ENCODE measurements at places on chromosomes 12 and 14. TPM values are rescaled to one million over a fixed set of nuclear protein-coding genes. Genes with fewer than 3 reads are reported as not detected.

The CFAP251 gene
- total RNA-seq, result 0.49 TPM

The PIWIL1 gene
- total RNA-seq, result not detected

The CIROP gene
- total RNA-seq, result not detected

The FKBP3 gene
- 111 TPM for total RNA-seq

The SRRM4 gene
- total RNA-seq, result 0.05 TPM

The NOVA1 gene
- 5.3 TPM for total RNA-seq

The SLC4A8 gene
- total RNA-seq, result not detected

The RIMBP2 gene
- total RNA-seq, result 2.2 TPM

DNA sequence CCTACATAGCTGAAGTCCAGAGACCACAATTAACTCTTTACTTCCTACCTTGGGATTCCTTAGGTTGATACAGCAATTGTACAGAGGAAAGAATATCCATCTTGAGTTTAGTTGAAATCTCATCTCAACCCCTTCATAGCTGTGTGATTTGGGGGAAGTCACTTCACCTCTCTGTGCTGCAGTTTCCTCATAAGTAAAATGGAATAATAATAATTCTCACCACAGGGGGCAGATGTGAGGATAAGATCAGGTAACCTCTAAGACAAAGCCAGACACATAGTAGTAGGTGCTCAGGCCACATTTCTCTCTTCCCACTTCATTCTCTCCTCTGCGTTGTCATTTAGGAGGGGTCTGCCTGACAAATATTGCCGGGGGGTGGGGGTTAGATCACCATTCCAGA lies 6.7 kb downstream of the FOXN4 start:
- H3K27ac ChIP-seq, result no peak overlapping the region
- peaks cover 9% of the 10 kb centered on the region for H3K27me3 ChIP-seq
- H3K4me3 ChIP-seq, result no peak overlapping the region
- no peaks in the 10 kb centered on the region for H3K4me1 ChIP-seq
- no peak for DNase-seq

DNA sequence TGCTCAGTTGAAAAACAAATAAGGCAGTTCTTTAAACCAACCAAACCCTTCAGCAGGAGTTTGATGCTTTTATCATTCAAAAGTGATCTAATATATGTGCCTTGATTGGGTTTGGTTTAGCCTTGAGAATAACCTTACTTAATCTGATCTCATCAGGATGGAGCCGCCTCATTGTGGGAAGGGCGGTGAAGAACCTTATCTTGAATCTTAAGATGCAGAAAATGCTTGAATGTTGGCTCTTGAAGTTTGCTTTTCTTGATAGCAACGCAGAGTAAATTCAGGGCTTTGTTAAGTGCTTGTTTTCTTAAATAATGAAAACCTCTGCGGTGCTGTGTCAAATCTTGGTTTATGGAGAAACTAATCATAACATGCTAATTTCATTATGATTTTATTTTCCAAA lies 138.2 kb downstream of the MON2 start:
- no peak overlapping the region for H3K27ac ChIP-seq
- H3K4me1 ChIP-seq, result peaks cover 29% of the 10 kb centered on the region
- no peak for DNase-seq
- no peaks in the 10 kb centered on the region for H3K27me3 ChIP-seq
- peak overlapping the region; percentile 77 for H3K4me3 ChIP-seq
- H3K36me3 ChIP-seq, result no peaks in the 10 kb centered on the region

DNA sequence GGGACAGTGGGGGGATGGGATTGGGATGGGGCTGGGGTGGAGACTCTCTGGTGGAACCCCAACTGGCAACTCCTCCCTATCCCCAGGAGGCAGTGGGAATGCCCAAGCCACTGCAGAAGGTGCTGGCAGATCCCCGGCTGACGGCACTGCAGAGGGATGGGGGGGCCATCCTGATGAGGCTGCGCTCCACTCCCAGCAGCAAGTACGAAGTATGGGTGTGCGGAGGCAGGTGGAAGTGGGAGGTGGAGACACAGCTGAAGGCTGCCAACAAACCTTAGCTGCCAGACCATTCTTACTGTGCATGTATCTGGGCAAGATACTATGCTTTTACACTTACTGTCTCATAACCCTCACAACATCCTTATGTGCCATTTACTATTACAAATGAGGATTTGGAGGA lies 8.2 kb downstream of the ARHGEF40 start:
- H3K27me3 ChIP-seq, result no peaks in the 10 kb centered on the region
- H3K27ac ChIP-seq, result no peak overlapping the region
- H3K4me3 ChIP-seq, result no peak overlapping the region
- DNase-seq, result no peak
- H3K36me3 ChIP-seq, result no peaks in the 10 kb centered on the region

- H3K36me3 ChIP-seq, result no peaks in the 10 kb centered on the region
- DNase-seq, result no peak
- no peaks in the 10 kb centered on the region for H3K27me3 ChIP-seq
- no peak overlapping the region for H3K27ac ChIP-seq
- H3K4me3 ChIP-seq, result no peak overlapping the region
- no peaks in the 10 kb centered on the region for H3K4me1 ChIP-seq
These were observed 36.0 kb upstream of the FAR2 start for GRCh38 chr12:29113101-29113500.

DNA sequence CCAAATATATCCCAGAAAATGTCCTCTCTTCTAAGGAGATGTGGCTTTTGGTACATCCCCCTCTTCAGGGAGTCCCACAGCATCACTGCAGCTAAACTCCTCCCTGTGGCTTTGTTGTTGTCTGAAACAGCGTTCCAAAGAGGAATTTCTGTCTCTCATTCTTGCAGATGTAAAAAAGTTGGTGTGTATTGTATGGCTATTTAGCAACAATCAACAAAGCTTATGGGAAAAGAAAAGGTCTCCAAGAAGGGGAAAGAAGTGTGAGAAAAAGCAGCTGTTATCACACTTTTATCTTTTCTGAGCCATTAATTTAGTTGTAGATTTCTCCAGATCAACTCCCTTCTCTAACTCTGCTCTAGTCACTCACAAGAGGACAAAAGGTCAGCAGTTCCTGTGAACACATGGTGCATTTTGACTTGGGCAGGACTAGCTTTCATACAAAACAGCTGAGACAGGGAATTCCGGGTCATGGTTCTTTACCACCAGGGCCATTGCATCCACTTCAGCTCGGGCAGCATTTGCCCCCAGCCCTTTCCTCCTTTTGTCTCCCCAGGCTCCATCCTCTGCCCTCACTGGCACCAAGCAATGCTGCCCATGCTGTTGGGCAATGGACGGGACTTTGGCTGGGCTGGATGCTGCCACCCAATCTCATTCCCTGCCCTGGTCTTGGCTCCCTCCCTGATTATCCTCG lies 184.7 kb downstream of the TMX1 start:
- no peaks in the 10 kb centered on the region for H3K36me3 ChIP-seq
- DNase-seq, result peak; percentile 15
- peak overlapping the region; percentile 30 for H3K27ac ChIP-seq
- H3K27me3 ChIP-seq, result no peaks in the 10 kb centered on the region
- no peaks in the 10 kb centered on the region for H3K4me1 ChIP-seq

DNA sequence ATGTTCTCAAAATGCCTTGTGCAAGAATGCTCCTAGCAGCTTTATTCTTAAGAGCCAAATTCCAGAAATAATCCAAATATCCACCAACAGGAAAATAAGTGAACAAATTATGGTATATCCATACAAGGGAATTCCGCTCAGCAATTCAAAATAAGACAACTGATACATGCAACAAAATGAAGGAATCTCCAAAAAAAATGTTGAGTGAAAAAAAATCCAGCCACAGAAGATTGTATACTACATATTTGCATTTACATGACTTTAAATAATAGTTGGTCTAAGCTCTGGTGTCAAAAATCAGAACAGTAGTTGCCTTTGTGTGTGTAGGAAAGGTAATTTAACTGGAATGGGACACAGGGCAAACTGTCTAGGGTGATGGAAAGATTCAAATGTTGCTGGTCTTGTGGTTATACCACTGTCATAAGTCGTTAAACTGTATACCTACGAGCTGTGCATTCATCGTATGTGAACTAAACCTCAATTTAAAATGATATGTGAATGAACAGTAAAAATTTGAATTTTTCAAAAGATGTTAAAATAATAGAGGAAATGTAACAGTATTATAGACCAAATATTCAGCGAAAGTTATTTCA lies 3.2 kb downstream of the CD69 start:
- H3K36me3 ChIP-seq, result no peaks in the 10 kb centered on the region
- no peak overlapping the region for H3K4me3 ChIP-seq
- DNase-seq, result no peak
- H3K27ac ChIP-seq, result no peak overlapping the region

- H3K4me3 ChIP-seq, result no peak overlapping the region
- H3K27me3 ChIP-seq, result no peaks in the 10 kb centered on the region
- no peaks in the 10 kb centered on the region for H3K4me1 ChIP-seq
- H3K27ac ChIP-seq, result no peak overlapping the region
- no peaks in the 10 kb centered on the region for H3K36me3 ChIP-seq
These were observed 272.4 kb upstream of the RTL1 start for GRCh38 chr14:101175731-101176534.

GRCh38 chr12:70907412-70907811 lies 13.1 kb downstream of the PTPRR start:
- DNase-seq, result no peak
- no peaks in the 10 kb centered on the region for H3K27me3 ChIP-seq
- H3K4me3 ChIP-seq, result no peak overlapping the region
- no peaks in the 10 kb centered on the region for H3K4me1 ChIP-seq

GRCh38 chr12:130879212-130879686 lies 7.4 kb downstream of the RAN start:
- no peak overlapping the region for H3K27ac ChIP-seq
- no peaks in the 10 kb centered on the region for H3K4me1 ChIP-seq
- H3K4me3 ChIP-seq, result no peak overlapping the region
- no peak for DNase-seq

- H3K4me3 ChIP-seq, result peak overlapping the region; percentile 63
- H3K36me3 ChIP-seq, result no peaks in the 10 kb centered on the region
- peaks cover 9% of the 10 kb centered on the region for H3K27me3 ChIP-seq
- peaks cover 20% of the 10 kb centered on the region for H3K4me1 ChIP-seq
- no peak for DNase-seq
- peak overlapping the region; percentile 85 for H3K27ac ChIP-seq
These were observed 2.4 kb downstream of the EMP1 start for GRCh38 chr12:13198876-13199275.

GRCh38 chr12:110337912-110338710 lies 57.1 kb downstream of the ATP2A2 start:
- no peaks in the 10 kb centered on the region for H3K4me1 ChIP-seq
- H3K27me3 ChIP-seq, result no peaks in the 10 kb centered on the region
- no peak overlapping the region for H3K4me3 ChIP-seq
- DNase-seq, result no peak
- peaks cover 100% of the 10 kb centered on the region for H3K36me3 ChIP-seq

GRCh38 chr14:69303086-69303485 lies 43.1 kb downstream of the GALNT16 start:
- no peak overlapping the region for H3K27ac ChIP-seq
- no peaks in the 10 kb centered on the region for H3K36me3 ChIP-seq
- no peak for DNase-seq
- peaks cover 5% of the 10 kb centered on the region for H3K4me1 ChIP-seq
- H3K4me3 ChIP-seq, result no peak overlapping the region
- H3K27me3 ChIP-seq, result no peaks in the 10 kb centered on the region
